ENCODE measurements at places on chromosomes 1 and 21.

GRCh38 chr21:39675993-39676661, 63.4 kb downstream of the B3GALT5 start:
- peak overlapping the region; percentile 34 for H3K27ac ChIP-seq
- H3K4me3 ChIP-seq: no peak overlapping the region
- no peak for DNase-seq
- H3K27me3 ChIP-seq: peaks cover 6% of the 10 kb centered on the region
- peaks cover 35% of the 10 kb centered on the region for H3K4me1 ChIP-seq

GRCh38 chr1:209855623-209856022, 27.9 kb downstream of the UTP25 start:
- no peak overlapping the region for H3K4me3 ChIP-seq
- DNase-seq: no peak
- peaks cover under 1% of the 10 kb centered on the region for H3K27me3 ChIP-seq
- H3K4me1 ChIP-seq: no peaks in the 10 kb centered on the region

- no peak for DNase-seq
- H3K36me3 ChIP-seq: peaks cover 22% of the 10 kb centered on the region
- H3K27me3 ChIP-seq: no peaks in the 10 kb centered on the region
These were observed 10.0 kb downstream of the ARMH1 start for GRCh38 chr1:44684525-44684924.

GRCh38 chr1:6889875-6890480, 104.7 kb downstream of the CAMTA1 start:
- peaks cover 11% of the 10 kb centered on the region for H3K4me1 ChIP-seq
- H3K36me3 ChIP-seq: peaks cover 5% of the 10 kb centered on the region
- H3K27ac ChIP-seq: no peak overlapping the region
- peak; percentile 51 for DNase-seq

- H3K4me3 ChIP-seq: no peak overlapping the region
- peaks cover 12% of the 10 kb centered on the region for H3K27me3 ChIP-seq
- DNase-seq: no peak
- no peak overlapping the region for H3K27ac ChIP-seq
These were observed 9.8 kb downstream of the PPFIA4 start for GRCh38 chr1:203036135-203036534.
